Activated naive CD8-positive, alpha-beta T cell treated with anti-CD3 and anti-CD28 coated beads for 36 hours (primary cell): ENCODE measurements at places on chromosomes 16 and 17. TPM values are rescaled to one million over a fixed set of nuclear protein-coding genes. Genes with fewer than 3 reads are reported as not detected.
A peak's percentile ranks its signal among the peaks of the same experiment; 100 is the strongest.

GRCh38 chr16:53881371-53881770, 177.4 kb downstream of the FTO start:
- no peak for DNase-seq

DNA sequence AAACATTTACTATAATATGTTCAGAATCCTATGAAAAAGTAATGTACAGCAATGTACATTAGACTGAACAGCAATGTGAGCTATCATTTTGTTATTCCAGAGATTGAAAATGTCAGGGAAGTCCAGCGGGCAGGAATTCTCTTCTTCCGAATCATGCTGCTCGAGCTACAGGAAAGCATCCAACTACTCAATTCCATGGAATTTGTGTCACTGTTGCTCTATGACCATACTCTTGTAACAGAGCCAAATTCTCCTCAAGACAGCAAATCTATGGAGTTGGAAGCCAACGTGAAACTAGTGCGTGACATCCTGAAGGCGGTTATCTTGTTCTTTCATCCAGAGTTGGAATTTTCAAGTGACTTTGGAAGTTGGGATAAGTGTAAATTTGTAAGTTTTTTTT, 24.8 kb upstream of the NSRP1 start:
- DNase-seq = no peak

DNA sequence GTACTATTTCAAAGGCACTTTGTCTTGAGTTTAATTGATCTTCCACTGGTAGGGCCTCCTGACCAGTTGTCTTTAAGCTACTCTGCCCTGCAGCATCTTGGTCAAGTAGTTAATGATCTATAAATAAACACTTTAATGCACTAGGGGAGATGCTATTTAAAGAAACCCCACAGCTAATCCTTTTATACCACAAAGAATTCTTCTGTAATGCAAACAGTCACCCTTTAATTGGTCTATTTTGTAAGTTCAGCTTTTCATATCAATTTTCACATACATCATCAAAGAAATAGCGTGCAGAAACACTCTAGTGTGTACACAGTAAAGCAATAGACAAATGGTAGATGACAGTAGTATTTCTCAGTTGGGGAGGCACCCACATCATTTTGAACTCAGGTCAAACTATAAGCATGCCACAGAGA, 70.3 kb downstream of the PMP22 start:
- no peak for DNase-seq

DNA sequence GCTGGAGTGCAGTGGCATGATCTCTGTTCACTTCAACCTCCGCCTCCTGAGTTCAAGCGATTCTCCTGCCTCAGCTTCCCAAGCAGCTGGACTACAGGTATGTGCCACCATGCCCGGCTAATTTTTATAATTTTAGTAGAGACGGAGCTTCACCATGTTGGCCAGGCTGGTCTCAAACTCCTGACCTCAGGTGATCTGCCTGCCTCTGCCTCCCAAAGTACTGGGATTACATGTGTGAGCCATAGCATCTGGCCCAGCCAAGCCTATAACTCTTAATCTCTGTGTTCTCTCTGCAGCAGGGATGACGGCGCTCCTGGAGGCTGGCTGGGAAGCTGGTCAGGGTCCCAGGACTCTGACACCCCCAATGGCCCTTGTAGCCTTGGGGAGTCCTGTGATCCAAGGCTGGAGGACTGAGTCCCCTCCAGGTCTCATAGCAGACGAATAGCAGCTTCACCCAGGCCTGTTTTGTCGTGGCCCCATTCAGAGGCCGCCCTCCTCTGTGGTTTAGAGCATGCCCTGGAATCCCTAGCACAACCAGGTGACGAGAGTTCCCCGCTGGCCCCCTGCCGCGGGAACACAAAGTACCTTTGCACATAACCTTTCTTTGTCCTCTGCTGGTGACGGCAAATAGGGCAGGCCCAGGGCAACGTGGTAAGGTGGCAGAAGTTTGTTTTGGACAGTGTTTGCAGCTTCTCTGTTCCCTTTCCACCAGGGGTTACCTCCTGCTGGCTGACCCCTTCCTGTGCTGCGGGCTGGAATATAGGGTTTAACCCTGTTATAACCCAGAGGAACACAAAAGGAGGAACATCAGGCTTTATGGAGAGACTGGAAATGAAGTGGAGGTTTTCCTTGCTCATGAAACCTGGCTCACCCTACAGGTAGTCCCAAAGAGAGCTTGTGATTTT, 43.0 kb upstream of the TOB1 start:
- peak; percentile 57 for DNase-seq

DNA sequence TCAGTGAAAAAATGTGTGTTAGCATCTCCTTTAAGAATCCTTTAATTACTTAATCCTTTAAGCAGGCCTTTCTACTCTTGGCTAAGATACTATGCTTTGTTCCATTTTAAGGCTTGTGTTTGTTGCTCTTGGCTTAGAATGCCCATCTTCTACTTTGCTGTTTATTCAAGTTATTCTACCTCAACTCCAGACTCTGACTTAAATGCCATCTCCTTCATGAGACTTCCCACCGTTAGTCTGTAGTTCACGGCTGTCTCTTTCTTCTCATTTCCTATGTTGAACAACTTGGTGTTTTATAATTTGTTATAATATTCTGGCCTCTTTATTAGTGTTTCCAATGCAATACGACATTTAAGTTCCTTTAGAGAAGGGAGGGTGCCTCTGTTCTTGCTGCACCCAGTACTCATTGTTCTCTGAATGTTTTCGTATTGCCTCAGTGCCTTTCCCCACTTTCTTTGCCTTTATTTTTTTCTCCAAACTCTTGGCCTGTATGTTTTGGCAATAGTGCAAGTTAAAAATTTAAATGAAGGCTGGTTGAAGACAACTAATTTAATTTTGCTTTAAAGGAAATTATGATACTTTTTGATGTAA, 6.1 kb upstream of the KRT10 start:
- no peak for DNase-seq

DNA sequence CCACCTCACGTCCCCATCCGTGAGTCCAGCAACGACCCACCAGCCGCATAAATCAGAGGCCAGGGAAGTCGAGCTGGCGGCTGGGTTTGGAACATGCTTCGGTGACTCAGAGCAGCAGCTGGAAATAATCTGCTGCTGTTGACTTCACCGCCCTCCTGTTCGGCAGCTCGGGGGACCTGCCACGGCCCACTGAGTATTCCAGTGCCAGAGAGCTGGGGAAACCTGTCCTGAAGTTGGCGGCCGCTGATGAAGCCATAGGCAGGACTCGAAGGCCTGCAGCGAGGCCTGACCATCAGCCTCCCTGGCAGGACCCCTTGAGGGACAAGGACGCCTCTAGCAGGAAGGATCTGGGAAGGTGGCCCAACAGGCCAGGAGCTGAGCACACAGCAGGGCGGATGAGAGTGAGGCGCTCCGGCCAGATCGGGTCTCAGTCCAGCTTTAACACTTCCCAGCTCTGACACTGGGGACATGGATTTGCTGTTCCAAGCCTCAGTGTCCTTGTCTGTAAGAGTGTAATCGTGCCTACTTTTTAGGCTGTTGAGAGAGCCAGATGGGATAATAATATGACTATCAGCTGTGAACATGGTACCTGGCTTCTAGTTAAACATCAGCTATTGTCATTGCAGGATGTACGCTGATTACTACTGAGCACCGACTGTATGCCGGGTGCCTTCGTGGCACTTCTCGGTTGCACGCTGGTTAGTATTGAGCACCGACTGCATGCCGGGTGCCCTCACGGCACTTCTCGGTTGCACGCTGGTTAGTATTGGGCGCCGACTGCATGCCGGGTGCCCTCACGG, 50.4 kb upstream of the CIBAR2 start:
- no peak for DNase-seq

DNA sequence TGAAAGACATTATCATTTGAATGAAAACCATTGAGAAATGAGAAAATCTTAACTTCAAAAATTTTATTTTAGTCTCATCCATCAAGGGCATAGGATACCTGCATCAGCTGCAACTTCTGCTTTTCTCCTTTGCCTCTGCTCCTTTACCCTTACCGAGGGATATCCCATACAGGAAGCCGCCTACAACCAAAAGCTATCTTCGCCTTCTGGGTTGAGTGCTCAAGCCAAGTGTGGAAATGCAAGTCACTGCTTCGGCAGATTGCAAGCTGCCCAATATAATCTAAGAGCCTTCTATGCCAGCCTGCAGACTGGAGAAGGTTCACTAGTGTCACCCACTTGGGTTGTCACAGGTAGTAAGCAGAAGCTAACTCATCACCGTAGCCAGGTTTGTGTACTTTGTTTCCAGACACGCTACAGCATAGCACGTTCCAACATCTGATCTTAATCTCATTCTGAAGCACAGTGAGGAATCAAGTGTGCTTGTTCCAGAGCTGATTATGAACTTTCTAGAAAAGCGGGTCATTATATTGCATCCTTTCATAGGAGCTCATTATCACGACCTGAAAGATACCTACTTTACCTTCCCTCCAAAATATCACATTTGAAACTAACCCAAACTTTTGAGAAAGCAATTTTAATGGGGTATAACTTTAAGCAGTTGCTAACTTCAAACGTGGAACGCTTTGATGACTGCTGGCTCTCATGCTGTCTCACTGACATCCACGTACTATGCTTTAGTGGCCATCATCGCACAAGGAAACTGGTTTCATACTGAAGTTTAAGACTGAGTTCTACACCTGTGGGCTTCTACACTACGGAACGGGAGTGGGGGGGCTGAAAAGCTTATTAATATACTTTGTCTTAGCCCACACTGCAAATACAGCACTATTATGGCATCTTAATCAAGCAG, 8.0 kb upstream of the UNK start:
- DNase-seq = no peak

- no peak for DNase-seq
Observed at GRCh38 chr16:76943921-76944320, 247.1 kb upstream of the MON1B start.

DNA sequence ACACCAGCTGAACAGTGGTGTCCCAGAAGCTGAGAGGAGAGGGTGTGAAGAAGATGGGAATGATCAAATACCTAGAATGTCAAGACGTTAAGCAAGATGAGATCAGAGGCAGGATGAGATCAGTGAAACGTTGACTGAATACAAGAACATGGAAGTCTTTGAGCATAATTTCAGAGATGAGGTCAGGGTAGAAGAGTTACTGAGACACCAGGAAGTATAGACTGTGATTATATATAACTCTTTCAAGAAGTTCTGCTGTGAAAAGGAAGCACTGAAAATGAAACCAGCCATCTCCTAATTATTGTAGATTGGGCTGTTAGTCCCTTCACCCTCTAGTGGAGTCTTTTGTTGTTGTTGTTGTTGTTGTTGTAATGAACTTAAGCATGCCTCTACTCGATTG, 9.1 kb downstream of the SHCBP1 start:
- no peak for DNase-seq

- no peak for DNase-seq
Observed at GRCh38 chr16:76976101-76976500, 214.9 kb upstream of the MON1B start.

GRCh38 chr17:16516594-16517051, 24.6 kb upstream of the LRRC75A start:
- no peak for DNase-seq

P2RX5 gene
- total RNA-seq = 38.7 TPM

C16orf54 gene
- 19.1 TPM for total RNA-seq

KRT28 gene
- not detected for total RNA-seq

KRTAP9-2 gene
- not detected for total RNA-seq

CTF1 gene
- total RNA-seq = 0.16 TPM

CYGB gene
- 0.33 TPM for total RNA-seq
